ENCODE measurements at places on chromosomes 2 and 18.

DNA sequence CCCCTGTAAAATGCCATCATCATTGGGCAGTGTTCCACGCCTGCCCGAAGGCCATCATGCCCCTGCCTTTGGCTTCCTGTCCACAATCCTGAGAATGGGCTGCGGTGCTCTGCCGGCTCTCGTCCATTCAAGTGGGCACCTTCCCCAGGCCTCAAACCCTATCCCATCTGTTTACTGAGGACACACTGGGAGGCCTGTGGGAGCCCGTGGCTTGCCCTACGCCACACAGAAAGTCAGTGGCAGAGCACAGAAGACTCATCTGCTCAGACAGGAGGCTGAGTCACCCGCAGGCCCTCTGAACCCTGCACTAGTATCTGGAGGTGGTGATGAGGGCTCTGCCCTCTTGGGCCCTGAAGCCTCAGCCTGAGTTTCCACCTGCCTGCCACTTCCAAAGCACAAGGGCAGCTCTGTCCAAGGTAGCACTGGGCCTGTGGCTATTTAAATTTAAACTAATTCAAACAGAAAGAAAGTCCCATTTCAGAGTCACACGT is 19.1 kb upstream of the ANKRD53 start:
- DNase-seq, result no peak

DNA sequence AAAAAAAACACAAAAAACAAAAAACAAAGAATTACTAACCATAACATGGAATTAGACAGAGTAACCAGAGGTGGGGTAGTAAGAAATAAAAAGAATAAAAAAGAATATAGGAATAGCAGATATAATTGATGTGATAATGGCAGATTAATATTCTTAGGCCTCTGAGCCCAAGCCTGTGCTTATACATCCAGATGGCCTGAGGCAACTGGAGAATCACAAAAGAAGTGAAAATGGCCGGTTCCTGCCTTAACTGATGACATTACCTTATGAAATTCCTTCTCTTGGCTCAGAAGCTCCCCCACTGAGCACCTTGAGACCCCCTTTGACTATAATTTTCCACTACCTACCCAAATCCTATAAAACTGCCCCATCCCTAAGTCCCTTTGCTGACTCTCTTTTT is 95.1 kb upstream of the MSH6 start:
- no peak for DNase-seq

GRCh38 chr2:168583710-168584521 is 127.8 kb downstream of the CERS6 start:
- DNase-seq, result peak; percentile 29

DNA sequence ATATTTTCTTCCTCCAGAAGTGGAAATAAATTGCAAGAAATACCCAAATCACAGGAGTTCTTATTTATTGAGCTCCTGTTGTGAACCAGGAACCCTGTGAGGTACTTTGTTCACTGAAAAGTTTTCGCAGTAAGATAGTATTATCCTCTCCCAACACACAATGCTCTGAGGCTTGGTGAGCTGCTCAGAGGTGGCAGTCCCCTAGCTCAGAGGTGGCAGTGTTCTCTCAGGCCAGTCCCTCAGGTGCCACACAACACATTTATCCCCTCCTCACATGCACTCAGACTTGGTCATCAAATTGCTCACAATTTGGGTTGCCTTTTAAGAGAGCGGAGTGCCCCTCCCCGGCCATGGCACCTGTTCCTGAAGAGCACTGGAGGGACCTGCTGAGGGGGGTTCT is 25.9 kb downstream of the FAM228A start:
- DNase-seq, result no peak

DNA sequence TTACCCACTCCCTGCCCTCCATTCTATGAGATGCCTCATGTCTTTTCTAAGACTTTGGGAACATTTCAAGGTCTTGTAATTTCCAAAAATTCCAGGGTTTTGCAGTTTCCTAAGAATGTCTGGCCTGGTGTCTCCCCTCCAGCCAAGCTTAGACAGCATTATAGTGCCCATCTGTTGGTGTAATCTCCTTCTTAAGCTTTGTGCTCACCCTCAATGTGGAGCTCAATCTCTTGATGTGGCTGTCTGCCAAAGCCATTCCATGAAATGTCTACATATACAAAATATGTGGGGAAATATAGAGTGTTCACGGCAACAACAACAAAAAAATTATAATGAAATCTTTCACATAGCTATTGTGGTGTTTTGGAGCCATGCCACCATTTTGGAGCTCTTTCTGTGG is 558.4 kb downstream of the PIK3C3 start:
- DNase-seq, result no peak

DNA sequence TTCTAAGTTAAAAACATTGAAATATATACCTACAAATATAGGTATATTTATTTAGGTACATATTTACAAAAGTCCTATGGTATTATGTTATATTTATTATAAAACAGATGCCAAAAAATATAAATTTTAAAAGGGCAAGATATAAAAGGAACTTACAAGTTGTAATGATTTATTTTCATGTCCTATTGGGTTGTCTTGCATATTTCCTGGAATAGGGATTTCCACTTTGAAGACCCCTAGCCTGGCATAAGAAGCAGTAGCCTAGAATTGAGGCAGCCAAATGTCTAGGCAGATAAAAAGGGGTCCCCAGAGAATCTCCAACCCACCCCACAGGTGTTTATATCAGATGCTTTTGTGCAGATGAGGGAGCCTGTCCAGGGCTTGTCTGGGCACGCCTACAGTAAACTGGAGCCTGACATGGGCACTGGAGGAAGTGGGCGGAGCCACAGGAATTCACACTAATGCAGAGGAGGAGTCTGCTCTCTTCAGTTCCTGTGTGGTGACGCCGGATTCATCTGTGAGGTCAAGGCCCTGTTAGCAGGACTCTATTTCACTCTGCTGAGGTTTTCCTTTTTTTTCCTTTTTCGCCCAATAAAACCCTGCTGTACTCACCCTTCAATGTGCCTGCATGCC is 1088.9 kb upstream of the PIK3C3 start:
- DNase-seq, result no peak

DNA sequence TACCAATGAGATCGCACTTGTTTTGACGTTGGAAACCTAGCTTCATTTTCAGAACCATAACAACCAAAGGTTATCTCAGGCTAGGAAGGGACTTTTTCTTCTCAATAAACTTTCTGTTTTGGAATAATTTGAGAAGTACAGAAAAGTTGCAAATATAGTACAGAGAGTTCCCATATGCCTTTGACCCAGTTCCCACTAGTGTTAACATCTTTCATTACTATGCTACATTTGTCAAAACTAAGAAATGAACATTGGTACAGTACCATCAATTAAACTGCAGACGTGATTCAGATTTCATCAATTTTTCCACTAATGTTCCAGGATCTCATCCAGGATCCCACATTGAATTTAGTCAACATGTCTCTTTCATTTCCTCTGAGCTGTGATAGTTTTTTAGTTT is 111.6 kb downstream of the ATL2 start:
- no peak for DNase-seq

DNA sequence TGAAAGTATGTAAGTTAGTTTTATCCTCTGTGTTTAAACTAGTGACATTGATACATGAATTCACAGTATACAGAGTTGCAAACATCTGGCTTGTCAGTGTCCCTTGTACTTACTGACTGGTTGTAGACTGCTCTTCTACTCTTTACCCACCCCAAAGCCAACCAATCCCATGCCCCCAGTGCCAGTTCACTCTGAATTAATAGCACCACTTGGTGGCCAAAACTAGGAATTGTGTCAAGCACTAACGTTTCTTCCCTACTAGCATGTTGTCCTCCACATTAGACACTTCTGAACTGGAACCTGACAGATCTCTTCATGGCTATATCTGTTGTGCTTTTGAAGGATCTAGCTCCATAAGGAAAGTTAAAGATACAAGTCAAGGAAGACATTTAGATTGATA is 27.2 kb upstream of the OTX1 start:
- DNase-seq, result peak; percentile 10

- no peak for DNase-seq
These were observed 45.7 kb downstream of the CCDC93 start for GRCh38 chr2:117967977-117968718.

- no peak for DNase-seq
These were observed 47.0 kb upstream of the FOSL2 start for GRCh38 chr2:28345619-28346018.

DNA sequence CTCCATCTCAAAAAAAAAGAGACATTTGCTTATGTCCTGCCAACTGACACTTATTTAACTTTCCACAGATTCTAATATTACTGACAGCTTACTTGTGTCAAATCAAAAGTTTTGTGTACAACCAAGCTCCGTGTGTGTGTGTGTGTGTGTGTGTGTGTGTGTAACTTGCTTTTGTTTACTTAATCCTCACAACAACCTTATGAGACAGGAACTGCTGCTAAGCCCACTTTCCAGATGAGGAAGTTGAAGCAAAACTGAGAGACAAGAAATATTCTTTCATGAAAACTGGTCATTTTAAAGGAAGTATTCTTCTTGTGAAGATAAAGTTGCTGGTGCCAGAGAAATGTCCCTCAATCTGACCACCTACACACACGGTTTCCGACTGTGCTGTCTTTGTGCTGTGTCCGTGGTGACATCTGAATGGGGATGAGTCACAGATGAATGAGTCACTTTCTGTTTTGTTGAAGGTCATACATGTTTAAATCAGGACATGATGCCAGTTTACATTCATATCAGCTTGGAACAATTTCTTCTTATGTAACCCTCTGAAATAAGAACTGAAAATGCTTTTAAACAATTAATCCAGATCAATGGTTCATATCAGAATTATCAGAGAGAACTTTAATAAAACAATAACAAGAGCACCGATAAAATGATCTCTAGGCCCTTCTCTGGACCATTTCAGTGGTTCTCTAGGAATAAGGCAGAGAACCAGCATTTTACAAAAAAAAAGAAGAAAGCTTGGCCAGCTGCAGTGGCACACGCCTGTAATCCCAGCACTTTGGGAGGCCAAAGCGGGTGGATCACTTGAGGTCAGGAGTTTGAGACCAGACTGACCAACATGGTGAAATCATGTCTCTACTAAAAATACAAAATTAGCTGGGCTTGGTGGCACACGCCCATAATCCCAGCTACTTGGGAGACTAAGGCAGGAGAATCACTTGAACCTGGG is 95.5 kb downstream of the THNSL2 start:
- DNase-seq, result peak; percentile 10

- DNase-seq, result no peak
These were observed 19.9 kb downstream of the NHEJ1 start for GRCh38 chr2:219140722-219141121.

DNA sequence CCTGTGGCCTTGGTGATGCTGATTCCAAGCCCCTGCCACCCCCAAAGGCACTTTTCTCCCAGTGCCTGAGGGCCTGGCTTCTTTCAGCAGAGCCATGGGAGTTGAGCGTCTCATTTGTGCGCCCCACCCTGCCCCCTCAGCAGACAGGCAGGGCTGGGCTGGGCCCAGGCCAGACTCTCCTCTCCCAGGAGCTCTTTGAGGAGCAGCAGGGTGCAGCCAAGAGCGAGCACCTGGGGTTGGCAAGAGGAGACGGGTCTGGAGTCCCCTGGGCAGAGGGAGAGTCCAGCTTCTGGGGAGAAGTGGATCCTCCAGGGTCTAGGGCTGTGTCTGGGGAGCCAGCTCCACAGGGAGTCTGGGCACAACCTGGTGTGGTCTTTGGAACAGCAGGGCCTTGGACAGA is 21.2 kb downstream of the NPPC start:
- no peak for DNase-seq

DNA sequence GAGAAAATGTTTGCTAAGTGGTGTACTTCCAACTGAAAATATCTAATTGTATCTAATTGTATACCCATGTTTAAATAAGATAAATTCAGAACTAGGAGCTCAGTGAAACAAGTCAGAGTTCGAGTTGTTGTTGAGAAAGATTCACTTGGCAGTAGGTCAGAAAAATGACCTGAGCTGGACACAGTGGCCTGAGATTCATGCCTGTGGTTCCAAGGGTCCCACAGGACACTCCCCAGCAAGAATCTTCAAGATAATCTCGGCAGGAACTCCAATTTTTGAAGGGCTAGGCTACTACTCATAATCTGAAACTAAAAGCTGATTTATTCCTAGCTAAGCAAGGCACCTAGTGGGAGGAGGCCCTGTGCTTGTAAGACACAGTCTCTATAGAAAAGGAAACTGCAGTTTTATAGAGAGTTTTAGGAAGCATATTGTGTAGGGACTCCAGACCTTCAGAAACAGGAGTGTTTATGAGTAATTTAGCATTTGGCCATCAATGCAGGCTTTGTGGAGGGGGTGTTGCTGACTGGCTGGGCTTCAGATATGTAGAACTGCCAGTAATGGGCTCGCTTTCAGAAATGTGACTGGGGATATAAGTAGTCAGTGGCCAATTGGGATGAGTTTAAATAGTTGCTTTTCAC is 43.2 kb downstream of the SP140 start:
- DNase-seq, result no peak

DNA sequence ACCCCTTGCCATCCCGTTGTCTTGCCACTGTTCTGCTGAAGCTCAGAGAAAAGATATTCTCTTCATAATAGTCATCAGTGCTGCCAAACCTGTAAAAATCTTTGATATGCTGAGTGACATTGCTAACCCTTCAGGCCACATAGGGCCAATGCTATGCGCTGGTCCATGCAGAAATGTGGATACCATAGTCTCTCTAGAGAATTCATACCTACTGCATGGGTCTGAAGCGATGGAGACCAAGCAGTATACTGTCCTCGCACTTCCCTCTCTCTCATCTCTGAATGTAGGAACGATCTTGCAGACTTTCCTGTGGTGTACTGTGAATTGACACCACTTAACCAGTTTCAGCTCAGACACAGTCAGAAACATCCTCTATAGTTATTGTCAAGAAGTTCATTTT is 17.9 kb upstream of the ANKRD44 start:
- no peak for DNase-seq

GRCh38 chr18:5546660-5547059 is 2.9 kb upstream of the EPB41L3 start:
- DNase-seq, result peak; percentile 74

DNA sequence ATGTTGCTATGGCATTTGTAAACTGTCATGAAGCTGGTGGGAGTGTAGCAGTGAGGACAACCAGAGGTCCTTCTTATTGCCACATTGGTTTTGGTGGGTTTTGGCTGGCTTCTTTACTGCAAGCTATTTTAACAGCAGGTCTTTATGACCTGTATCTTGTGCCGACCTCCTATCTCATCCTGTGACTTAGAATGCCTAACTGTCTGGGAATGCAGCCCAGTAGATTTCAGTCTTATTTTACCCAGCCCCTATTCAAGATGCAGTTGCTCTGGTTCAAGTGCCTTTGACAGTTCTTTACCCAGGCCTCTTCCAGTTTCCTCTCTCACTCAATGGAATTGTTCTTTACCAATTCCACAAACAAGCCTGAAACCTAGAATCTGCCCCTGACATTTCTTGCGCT is 145.1 kb downstream of the KCNE4 start:
- DNase-seq, result no peak

GRCh38 chr2:219701847-219702634 is 74.6 kb downstream of the SLC4A3 start:
- no peak for DNase-seq

DNA sequence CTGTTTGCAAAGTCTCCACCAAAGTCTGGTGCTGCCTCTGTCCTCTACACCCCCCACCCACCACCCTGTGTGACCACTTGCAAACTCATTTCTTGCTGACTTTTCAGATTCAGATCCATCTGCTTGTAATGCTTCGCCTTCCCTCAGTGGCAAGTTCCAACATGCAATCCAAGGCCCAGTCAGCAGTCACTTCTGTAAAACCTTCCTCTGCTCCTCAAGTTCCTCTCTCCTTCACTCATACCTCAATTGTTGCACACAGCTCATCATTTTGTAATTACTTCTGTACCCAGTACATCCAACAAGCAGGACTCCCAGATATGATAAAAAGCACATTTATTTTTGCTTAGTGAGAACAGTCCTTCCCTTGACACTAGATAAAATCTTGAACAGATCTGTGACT is 6.5 kb upstream of the LOXHD1 start:
- no peak for DNase-seq

- DNase-seq, result no peak
These were observed 632.0 kb upstream of the PIK3C3 start for GRCh38 chr18:41323044-41323443.

GRCh38 chr2:30652271-30652915 is 154.9 kb downstream of the CAPN13 start:
- no peak for DNase-seq
